WERI-Rb-1 (cell line): ENCODE measurements at places on chromosomes 7 and 10.

DNA sequence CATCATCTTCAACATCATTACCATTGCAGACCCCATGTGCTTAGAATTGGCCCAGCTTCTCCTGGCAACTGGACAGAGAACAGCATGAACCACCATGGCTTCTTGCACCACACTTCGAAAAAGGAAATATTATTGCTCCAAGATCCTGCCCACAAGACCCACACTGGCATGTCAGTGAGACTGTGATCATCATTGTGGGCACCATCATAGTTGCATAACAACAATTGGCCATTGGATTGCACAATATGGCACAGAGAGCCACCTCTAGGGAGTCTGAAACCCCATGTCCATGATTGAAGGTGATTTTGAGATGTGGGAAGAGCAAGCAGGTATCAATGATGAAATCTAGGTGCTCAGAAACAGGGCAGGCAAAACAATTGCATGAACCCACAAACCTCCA is 918.9 kb downstream of the GRID1 start:
- no peak for DNase-seq

- no peak for DNase-seq
Observed at GRCh38 chr7:75819711-75820110, 6.1 kb upstream of the CCL24 start.

DNA sequence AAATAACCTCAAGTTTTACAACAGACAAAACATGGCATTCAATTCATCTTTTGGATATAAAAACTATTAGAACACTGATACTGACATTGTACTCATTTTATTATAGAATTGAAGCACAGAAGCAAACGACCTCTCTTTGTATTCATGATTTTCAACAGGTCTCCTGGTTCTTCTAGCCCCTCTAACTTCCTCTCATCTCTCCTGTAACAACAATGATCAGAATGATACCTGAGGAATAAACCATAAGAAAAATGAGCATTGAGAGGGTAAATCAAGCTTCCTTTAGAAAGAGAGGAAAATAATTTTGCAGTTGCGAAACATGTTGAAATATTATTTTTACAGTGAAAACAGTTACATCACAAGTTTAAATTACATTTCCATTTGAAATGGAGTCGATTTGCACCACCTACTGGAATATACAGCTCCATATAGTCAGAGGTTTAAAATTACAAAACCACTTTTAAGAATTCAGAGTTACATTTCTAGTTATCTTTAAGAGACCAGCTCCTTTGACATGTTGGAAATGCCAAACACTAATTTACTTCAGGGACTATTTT is 17.5 kb upstream of the TEX36 start:
- no peak for DNase-seq

DNA sequence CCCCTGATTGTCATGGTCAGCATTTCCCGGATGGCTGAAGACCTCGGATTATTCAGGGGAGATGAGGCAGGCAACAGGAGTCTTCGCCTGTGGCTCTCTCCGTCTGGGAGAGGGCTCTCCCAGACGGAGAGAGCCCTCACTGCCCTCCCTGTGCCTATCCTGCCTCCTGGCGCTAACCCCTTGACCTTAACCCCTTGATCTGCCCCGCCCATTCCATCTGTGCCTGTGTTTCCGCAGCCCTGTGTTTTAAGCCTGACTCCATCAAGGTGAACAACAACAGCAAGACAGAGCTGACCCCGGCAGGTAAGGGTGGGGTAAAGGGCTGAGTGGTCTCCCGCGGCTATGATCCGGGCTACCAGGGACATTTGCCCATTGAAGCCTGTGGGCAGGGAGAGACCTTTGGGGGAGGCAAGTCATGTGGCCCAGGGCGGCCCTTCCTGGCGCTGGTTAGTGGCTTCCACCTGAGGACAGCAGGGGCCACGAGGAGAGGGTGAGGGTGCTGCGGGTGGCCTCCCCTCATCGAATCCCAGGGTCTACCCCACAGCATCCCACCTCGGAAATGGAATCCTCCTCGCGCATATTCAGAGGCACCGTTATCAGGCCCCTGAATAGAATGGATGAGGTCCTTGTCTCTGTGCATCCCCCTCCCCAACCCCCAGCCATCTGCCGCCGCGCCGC is 4.2 kb upstream of the MUC12 start:
- no peak for DNase-seq

DNA sequence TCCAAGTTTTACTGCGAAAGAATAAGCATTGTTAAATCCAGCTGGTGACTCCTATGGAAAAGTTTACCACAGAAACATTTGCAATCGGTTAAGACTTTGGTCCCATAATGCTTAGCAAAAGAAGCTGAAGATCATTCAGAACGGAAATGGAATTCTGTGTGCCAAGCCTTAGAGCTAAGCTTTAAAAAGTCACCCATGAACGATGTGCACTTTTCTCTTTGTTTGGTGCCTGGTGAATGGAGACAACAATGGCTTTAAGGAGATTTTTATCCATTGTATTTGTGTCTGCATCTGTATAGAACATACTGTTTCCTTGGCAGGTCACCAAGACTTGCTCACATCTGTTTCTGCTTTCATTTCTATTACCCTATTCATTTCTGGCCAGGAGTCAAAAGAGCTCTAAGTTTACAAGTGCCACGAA is 26.3 kb upstream of the COL1A2 start:
- no peak for DNase-seq

- DNase-seq, result no peak
Observed at GRCh38 chr10:125850766-125851731, 27.7 kb downstream of the BCCIP start.

DNA sequence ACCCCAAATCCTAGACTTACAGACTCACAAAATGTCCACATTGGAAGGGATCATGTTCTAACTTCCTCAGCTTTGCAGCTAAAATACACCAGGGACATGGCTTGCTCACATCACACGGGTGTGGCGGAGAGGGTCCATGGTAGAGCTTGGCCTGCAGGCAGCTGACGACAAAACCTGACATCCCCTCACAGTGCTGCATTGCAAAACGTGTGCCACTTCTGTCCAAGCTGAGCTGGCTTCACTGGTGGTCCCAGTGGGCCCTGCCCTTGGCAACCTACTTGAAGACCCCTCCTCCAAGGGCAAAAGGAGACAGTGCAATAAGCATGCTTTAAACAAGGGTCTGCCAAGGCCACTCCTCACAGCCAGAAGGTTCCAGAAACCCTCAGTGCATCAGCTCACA is 21.9 kb downstream of the ANXA11 start:
- DNase-seq, result no peak

- no peak for DNase-seq
Observed at GRCh38 chr7:81721437-81721836, 48.4 kb downstream of the HGF start.

DNA sequence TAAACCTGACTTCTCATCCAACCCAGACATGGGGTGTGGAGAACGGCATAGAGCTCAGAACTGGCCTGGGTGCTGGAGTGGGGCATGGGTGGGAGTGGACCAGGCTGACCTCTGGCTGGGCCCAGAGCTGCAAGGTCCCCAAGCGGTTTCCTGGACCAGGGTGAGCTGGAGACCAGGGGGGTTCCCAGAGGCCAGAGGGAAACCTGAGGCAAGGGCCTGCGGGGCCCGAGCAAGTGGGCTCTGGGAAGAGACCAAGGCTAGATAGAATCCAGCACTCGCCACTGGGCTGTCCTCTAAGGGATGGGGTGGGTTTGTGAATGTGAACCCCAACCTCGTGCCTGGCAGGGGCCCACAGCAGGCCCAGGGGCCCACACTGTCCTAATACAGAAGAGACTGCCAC is 39.4 kb upstream of the RET start:
- no peak for DNase-seq

- DNase-seq, result no peak
Observed at GRCh38 chr10:122995936-122996335, 12.7 kb downstream of the IKZF5 start.

DNA sequence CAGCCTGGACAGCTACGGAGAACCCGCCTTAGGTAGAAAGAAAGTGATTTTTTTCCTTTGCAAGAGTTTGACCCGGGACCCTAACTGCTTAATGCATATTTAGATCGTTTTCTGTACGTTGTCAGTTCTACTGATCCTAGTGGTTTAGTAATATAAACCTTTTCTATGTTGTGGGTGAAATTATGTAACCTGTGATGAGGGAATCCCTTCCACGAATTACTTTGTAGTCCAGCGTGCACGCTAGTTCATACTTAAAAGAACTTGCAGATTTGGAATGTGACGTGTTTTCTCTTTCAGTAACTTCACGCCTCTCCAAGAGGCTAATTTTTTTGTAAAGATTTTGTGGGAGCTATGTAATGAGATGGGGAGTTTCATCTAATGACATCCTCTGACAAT is 705 bp downstream of the SLF2 start:
- DNase-seq, result no peak

- DNase-seq, result no peak
Observed at GRCh38 chr10:23516530-23516929, 77.7 kb downstream of the OTUD1 start.

- DNase-seq, result no peak
Observed at GRCh38 chr10:50517626-50518025, 106.1 kb downstream of the SGMS1 start.

- DNase-seq, result no peak
Observed at GRCh38 chr10:37975401-37975991, 951 bp downstream of the ZNF25 start.

DNA sequence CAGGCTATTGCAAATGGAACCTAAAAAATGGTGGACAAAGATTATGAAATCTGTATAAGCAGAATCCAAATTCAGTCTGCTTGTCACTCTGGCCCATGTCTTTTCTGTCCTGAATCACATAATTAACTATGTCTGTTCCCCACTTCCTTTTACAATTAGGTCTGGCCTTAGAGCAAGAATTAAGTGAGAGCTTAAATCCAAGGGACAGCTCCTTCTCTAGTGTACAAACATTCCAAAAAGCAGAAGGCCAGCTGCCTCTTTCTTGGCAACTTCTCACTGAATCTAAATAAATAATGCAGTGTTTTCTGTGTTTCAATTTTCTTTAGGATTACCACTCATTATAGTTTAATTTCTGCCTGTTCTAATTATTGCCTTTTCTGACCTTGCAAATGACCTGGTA is 39.3 kb upstream of the NEBL start:
- no peak for DNase-seq

DNA sequence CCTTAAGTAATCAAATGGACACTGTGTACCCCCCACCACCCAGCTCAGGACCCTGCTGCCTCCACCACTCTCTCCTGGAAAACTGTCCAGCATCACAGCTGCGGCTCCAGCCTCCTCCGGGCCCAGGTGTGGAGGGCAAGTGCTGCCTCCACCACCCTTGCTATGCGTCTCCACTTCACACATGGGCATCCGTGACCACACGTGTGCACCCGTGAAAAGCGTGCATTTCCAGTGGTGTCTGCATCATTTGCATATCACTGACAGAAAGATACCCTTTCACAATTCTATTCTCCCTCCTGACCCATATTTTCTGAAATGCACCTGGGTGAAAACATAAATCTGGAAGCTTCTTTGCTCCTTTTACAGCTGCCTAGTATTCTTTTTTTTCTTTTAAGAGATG is 89.7 kb upstream of the PDGFA start:
- DNase-seq, result no peak

DNA sequence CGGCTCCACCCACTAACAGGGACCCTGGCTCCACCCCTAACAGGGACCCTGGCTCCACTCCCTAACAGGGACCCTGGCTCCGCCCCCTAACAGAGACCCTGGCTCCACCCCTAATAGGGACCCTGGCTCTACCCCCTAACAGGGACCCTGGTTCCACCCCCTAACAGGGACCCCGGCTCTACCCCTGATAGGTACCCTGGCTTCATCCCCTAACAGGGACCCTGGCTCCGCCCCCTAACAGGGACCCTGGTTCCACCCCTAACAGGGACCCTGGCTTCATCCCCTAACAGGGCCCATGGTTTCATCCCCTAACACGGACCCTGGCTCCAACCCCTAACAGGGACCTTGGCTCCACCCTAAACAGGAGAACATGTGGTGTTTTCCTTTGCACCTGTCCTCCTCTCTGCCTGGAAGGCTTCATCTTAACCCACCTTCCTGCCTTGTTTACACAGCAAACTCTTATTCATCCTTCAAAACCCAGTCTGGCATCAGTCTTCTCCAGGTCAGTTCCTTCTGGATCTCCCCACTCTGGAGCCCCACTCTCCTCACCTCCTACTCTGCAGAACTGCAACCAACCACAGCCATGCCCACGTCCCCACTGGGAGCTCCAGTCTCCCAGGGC is 58.0 kb downstream of the CHST15 start:
- DNase-seq, result no peak

GRCh38 chr7:154371424-154371823 is 319.2 kb downstream of the DPP6 start:
- no peak for DNase-seq

GRCh38 chr7:94908323-94909178 is 1.2 kb downstream of the PPP1R9A start:
- peak; percentile 53 for DNase-seq

- DNase-seq, result no peak
Observed at GRCh38 chr10:132532749-132533560, 4.6 kb upstream of the INPP5A start.

- DNase-seq, result peak; percentile 98
Observed at GRCh38 chr10:93542358-93542791, 24.1 kb upstream of the FFAR4 start.

DNA sequence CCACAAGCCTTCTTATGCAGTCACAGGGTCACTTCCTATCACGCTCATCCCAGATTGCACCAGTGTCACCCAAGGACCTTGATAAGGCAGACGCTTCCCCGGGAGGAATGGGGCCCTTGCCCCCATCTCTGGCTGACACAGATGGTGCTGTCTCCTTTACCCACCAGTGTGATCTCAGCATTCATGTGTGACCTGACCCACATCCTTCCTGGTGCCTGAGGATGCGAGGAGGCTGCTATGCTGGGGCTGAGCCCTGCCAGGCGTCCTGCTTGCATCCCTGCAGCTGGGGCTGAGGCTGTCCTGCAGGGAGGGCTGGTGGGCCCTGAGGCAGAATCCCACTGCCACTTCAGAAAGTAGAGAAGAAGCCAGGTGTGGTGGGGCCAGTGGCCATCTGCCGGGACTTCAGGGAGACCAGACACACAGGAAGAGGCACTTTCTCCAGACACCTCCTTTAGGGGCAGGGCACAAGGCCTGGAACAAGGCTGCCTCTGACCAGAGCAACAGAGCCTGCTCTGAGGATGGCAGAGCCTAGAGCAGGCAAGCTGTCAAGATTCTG is 35.3 kb downstream of the RASGEF1A start:
- peak; percentile 11 for DNase-seq

DNA sequence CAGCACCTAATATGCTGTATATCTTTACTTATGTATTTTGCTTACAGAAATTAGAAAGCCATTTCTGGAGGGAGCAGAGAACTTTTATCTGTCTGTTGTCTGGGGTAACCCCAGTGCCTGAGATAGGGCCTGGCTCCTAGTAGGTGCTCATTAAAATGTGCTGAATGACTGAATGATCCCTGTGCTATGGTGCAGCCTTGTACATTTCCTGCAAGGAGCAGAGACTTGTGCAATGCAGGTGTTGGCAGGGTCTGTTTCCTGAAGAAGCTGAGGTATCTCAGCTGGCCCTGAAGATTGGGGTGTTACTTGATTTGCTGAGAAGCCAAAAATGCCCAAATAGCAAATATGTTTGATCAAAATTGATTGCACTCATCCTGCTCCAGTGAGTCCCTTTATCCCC is 65.5 kb downstream of the RAMP3 start:
- DNase-seq, result no peak

DNA sequence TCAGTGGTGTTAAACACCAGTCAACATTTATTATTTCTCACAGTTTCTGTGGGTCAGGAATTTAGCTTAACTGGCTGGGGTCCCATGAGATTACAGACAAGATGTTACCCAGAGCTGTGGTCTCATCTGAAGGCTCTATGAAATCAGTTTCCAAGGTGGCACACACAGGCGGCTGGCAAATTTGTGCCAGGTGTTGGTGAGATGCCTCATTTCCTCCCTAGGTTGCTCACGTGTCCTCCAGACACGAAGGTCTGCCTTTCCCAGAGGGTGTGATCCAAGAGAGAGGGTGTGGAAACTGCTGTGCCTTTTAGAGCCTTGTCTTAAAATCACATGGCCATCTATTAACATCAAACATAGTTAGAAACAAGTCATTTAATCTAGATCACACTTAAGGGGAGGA is 209.0 kb downstream of the JCAD start:
- no peak for DNase-seq
